ENCODE measurements at places on chromosomes 5 and 9.

- no peak for DNase-seq
Observed at GRCh38 chr9:77903666-77904285, 127.8 kb downstream of the GNAQ start.

- DNase-seq = no peak
Observed at GRCh38 chr9:70036641-70037040, 7.0 kb upstream of the MAMDC2 start.

GRCh38 chr5:13477118-13477737 lies 467.3 kb downstream of the DNAH5 start:
- DNase-seq = no peak

DNA sequence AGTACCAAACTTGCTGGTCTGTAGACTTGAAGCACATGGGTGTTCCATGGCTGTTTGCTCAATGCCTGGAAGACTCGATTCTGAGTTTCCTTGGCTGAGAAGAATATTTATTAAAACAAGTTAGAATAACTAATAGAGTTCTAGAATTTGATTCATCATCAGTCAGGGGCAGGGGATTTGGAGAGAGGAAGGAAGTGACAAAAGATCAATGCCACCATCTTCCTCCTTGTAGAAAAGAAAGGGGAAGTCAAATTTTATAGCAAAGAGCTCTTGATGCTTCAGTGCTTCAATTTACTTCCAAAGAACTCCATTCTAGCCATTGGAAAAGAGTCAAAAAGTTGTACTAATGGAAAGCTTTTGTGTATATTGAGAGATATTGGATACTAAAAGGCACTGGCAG lies 236.3 kb downstream of the MCTP1 start:
- no peak for DNase-seq

DNA sequence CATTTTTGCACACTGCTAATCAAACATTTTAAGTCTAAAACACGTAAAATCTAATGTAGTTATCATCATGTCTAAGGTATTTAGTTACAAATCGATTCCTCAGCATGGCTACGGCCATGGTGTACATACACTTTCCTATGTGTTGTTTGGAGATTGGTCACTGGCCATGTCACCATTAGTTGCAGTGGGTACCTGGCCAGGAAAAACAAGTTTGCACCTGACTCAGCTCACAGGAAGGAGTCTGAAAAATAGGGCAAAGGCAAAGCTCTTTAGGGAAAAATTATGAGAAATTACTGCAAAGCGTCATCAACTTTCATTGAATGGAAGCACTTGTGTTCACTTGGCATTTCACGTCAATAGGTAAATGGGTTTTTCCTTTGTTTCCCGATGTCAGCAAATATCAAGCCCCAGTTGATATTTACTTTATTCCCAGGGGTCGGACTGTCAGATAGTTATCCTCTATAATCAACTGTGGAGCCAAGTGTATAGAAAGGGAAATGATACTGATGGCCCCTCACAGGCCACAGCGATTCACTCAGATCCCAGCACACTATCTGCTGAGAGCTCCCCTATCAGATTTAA lies 626.0 kb upstream of the ADAMTS16 start:
- no peak for DNase-seq

GRCh38 chr5:67695369-67695768 lies 498.8 kb upstream of the CD180 start:
- no peak for DNase-seq

DNA sequence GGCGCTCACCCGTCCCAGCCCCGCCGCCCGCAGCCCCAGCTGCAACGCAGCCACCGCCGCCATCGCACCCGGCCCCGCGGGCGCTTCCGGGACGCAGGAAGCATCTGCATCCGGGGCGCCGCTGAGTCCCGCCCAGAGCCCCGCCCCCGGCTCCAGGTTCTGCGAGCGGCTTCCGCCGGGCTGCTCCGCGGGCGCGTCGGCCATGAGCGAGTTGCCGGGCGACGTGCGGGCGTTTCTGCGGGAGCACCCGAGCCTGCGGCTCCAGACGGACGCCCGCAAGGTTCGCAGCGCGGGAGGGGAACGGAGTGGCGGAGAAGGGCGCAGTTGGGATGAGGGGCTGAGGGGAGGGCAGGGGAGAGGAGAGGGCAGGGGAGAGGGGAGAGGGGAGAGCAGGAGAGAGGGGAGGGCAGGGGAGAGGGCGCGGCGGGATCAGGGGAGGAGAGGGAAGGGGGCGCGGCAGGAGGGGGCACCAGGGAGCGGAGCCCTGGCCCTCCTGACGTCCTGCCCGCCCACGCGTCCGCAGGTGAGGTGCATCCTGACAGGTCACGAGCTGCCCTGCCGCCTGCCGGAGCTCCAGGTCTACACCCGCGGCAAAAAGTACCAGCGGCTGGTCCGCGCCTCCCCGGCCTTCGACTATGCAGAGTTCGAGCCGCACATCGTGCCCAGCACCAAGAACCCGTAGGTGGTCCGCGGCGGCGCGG lies at the start of the genes SURF1 and SURF2:
TSS of gene SURF1 (minus strand) at position 97 of the 701 bp plus-strand sequence. CDS start at position 63, 34 bp downstream.
TSS of gene SURF2 (plus strand) at position 160 of the 701 bp plus-strand sequence. CDS start at position 203, 43 bp downstream.
- peak; percentile 91 for DNase-seq

DNA sequence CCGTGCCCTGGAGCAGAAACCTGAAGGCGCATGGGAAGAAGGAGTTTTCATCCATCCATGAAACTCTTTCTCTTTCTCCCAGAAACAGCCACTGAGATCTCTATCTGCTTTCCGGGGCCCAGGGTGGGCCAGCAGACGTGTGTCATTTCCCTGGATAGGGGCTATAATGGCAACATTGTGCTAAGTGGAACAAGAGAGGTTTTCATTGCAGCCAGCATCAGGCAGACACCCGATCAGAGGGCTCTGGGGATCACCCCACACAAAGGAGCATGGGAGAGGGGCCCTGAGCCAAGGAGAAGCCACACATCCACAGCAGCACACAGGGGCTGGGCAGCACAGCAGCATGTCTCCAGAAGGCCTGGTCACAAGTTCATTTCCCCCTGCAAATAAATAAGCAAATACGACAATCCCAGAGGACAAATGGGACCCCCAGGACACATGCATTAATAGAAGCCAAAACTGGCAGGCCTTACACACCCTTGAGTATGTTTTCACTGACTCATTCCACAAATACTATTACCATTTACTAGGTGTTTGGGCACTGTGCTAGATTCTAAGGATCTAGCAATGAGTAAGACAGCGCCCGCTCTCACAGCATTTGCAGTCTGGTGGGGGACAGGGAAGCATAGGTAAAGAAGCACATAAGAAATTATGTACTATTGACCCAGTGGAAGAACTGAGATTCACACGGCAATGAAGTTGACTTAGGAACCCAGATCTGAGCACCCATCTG lies 4.3 kb upstream of the AFAP1L1 start:
- DNase-seq = no peak

DNA sequence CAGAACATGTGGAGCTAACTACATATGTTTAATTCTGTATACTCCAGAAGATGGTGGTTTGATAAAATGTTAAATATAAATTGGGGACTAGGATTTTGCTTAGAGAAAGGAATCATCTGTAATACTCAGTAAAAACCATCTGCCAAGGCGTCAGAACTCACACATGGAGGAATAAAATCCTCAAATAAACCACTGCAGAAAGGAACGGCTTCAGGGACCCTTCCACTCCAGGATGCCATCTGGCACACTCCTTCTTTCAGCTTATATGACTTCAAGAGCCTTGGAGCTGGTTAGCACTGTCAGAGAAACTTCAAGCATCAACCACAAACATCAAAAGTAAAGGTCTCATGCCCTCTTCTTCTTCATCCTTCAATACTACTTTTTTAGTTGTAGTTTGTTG lies 360.6 kb downstream of the PLK2 start:
- DNase-seq = no peak

GRCh38 chr5:72455476-72455875 lies 51.7 kb downstream of the ZNF366 start:
- no peak for DNase-seq

DNA sequence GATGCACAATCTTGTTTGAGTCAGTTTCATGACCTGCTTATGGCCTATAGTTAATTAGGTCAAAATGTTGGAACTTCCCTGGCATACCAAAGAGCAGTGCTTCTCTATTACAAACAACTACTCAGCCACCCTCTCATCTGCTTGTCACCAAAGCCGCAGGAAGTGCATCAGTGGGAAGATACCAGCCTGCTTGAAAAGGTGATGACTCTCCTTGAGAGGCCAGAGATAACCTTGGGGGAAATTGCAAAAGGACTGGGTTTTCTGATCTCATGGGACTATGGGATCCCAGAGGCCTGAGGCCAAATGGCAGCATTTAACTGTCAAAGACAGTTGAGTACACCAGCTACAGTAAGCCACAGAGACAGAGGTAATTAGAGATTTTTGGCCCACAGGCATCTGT lies 69.9 kb downstream of the C9orf57 start:
- DNase-seq = no peak

- DNase-seq = no peak
Observed at GRCh38 chr9:37200433-37201005, 80.1 kb downstream of the ZCCHC7 start.

DNA sequence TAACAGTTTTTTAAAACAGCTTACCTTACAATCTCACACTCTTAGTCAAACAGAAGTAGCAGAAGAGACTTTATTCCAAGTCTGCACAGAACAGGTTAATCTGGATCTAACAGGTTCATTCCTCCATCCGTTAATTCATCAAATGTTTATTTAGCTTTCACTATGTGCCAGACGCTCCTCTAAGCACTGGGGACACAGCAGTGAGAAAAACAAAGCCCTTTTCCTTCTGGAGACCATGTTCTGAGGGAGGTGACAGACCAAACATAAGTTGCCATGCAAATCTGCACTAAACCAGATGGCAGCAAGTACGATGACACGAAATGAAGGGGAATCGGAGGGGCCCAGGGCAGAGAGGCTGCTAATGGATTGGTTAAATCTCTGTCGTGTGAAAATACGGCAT lies 17.1 kb upstream of the GLIPR2 start:
- DNase-seq = no peak

DNA sequence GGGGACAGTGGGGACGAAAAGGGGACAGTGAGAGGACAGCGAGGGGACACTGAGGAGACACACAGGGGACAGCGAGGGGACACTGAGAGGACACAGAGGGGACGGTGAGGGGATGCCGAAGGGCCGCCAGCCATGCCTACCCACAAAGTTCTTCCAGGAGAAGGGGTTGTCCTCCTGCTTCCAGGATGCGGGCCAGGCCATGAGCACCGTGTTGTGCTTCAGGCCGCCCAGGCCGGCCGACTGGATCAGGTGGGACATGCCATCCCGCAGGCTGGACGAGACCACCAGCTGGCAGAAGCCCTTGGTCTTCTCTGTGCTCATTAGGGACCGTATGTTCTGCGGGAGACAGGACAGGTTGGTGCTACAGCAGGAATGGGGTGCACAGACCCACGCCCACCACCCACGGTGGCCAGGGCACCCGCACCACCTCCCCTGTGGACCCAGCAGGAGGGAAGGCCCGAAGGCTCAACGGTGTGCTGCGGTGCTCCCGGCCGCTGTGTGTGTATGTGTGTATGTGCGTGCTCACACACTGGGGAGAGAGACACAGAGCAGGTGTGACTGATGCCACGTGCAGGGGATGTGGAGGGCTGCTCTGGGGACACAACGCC lies 46.6 kb downstream of the SLC12A7 start:
- DNase-seq = no peak

DNA sequence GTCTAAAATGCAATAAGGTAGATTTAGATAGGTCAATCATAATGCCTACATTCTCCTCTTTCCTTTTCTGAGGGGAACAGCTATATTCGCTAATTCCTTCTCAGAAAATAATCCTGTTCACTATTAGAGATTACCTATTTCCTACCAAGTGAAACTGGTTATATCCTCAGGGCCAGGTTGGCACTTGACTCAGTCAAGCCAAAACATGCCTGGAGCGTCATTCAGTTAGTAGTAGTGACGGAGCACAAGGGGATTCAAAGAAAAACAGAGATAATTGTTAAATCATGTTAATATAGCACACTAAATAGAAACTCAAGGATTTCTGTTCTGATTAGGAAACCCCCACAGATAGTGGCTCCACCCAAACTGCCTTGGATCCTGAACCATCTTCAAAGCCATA lies 515.4 kb upstream of the PTPRD start:
- DNase-seq = no peak

DNA sequence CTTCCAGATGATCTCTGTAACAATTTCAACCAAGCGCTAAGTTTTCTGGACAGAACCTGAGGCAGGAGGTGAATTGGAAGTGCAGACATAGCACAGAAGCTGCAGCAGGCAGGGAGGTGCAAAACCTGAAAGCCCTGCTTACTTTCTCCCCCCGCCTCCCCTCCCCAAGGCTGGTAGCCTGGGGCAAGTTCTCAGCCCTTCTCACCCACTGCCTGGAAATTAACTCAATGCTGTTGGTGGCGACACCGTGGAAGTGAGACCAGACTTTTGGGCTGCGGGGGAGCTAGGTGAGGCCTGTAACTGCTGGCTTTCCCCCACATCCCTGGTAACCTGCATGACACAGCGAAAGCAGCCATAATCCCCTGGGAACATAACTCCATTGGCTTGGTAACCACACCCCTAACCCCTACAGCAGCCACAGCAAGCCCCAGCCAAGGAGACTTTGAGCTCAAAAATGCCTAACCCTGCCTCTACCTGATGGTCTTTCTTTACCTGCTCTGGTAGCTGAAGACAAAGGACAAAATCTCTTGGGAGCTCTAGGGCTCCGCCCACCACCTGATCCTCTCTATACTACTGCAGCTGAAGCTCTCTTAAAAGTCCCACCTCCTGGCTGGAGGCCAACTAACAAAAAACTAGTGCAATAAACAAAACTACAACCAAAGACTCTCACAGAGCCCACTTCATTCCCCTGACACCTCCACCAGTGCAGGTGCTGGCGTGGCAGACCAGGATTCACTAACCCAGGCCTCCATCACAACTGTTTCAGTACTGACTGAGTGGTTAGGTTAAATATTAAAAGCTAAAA lies 11.9 kb upstream of the OR13C8 start:
- DNase-seq = no peak

GRCh38 chr5:36667824-36668223 lies 61.4 kb downstream of the SLC1A3 start:
- DNase-seq = no peak

GRCh38 chr5:96691503-96692303 lies 29.5 kb downstream of the CAST start:
- DNase-seq = no peak
